Natural killer cell treated with Interleukin-12 subunit alpha and Interleukin-12 subunit beta and Interleukin-15 and Interleukin-18, amount 100 ng/mL, for 72 hours (primary cell): ENCODE measurements at places on chromosomes 6 and 20. TPM values are rescaled to one million over a fixed set of nuclear protein-coding genes. Genes with fewer than 3 reads are reported as not detected.

CYP24A1 gene
- total RNA-seq: not detected

APCDD1L gene
- total RNA-seq: not detected

ZNFX1 gene
- 52.9 TPM for total RNA-seq

RBPJL gene
- total RNA-seq: not detected

LY6G6C gene
- not detected for total RNA-seq

EFCAB8 gene
- 0.78 TPM for total RNA-seq

OR2H2 gene
- not detected for total RNA-seq

DNA sequence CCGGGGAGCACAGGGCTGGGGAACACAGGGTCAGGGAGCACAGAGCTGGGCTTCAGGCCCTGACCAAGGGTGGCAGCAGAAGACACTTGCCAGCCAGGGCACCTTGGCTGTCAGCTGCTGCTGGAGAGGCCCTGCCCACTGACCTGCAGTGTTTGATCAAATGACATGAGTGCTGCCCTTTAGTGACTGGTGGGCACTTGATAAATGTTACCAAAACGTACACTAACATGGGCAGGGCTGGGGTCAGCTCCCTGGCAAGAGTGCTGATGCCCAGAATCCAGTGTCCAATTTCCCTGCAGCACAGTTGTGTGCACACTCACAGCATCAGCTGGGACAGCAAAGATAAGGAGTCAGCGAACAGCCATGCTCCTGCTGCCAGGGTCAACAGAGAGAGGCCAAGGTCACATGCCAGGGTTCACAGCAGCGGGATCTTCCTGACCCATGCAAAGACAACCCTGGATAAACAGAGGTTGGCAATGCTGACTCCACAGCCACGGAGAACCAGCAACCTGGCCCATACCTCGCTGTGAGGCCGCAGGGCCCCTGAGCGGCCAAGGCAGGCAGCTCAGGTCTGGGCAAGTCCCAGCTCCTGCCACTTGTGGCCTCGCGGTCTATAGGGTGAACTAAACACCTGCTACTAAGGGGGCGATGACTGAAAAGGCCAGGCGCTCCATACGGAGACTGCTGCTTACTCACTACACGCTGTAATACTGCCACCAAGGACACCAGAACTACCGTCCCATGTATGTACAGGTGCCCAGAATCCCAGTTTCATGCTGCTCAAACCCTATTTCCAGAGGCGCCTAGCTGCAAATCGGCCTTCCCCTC, 46.3 kb downstream of the NINL start:
- DNase-seq: no peak

GRCh38 chr20:43549416-43550065, 9.3 kb upstream of the SGK2 start:
- DNase-seq: no peak

- DNase-seq: no peak
These were observed 104.3 kb upstream of the BEND6 start for GRCh38 chr6:56850626-56851025.

DNA sequence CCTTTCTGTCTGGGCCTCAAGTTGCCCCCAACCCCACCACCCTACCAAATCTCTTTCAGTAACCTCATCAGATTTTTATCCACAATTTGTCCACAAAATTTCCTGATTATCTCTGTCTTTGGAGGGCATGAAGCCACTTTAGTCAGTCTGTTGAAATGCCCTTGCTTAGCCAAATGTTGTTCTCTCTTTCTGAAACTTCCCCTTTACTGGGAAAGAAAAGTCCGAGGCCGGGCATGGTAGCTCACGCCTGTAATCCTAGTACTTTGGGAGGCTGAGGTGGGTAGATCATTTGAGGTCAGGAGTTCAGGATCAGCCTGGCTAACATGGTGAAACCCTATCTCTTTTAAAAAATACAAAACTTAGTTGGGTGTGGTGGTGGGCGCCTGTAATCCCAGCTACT, 33.8 kb downstream of the TOMM6 start:
- no peak for DNase-seq

GRCh38 chr6:99066044-99066443, 118.3 kb upstream of the FBXL4 start:
- DNase-seq: no peak

- no peak for DNase-seq
These were observed 85.3 kb upstream of the SCP2D1 start for GRCh38 chr20:18728165-18728869.

DNA sequence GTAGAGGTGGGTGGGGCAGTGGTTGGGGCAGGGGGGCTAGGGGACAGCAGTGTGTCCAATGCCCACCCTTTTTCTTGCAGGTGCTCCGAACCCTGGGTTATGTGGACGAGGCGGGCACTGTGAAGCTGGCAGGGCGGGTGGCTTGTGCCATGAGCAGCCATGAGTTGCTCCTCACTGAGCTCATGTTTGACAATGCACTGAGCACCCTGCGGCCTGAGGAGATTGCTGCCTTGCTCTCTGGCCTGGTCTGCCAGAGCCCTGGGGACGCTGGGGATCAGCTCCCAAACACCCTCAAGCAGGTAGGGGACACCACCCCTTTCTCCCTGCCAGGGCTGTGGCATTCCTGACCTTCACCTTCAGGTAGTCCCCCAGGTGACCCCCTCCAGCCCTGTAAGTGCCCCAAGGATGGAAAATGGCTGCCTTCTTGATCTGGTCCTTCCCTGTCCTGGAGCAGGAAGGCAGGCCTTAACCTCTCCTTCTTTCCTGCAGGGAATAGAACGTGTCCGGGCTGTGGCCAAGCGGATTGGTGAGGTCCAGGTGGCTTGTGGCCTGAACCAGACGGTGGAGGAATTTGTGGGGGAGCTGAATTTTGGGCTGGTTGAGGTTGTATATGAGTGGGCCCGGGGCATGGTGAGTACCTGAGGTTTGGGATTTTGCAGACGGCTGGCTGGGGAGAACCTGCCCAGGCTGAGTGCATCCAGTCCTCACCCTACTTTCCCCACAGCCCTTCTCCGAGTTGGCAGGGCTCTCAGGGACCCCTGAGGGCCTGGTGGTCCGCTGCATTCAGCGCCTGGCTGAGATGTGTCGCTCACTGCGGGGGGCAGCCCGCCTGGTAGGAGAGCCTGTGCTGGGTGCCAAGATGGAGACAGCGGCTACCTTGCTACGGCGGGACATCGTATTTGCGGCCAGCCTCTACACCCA, 2.9 kb downstream of the DXO start:
- DNase-seq: no peak

GRCh38 chr20:5553194-5553815, 196.9 kb upstream of the SHLD1 start:
- DNase-seq: no peak

DNA sequence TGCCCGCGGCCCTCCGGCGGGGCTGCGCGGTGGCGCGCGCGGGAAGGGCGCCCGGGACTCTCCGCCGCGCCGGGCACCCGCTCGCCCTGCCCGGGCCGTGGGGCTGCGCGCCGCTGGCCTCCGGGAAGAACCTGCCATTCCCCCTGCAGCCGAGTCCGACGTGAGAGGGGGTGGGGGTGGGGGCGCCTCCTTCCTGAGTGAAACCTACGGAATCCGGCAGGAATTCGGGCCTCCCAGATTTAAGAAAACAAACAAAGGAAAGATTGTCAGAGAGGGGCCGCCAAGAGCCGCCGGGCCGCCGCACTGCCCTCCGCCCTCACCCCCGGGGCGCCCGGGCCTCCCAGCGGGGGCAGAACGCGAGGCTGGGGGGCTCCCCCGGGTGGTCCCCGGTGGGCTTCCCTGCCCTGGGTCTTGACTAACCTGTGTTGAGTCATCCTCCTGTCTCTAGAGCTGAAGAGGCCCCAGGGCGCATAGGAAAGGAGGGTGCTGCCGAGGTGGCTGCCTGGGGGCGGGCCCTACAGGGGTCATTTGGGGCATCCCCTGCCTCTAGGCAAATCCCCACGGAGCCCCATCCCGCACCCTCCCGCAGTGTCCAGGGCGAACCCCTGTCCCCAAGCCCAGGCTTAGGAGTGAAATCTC, 42.2 kb upstream of the FOXP4 start:
- DNase-seq: peak; percentile 88

GRCh38 chr6:84416043-84416657, 188.7 kb upstream of the CEP162 start:
- no peak for DNase-seq

- DNase-seq: no peak
These were observed 540 bp upstream of the RBM24 start for GRCh38 chr6:17280552-17281090.

DNA sequence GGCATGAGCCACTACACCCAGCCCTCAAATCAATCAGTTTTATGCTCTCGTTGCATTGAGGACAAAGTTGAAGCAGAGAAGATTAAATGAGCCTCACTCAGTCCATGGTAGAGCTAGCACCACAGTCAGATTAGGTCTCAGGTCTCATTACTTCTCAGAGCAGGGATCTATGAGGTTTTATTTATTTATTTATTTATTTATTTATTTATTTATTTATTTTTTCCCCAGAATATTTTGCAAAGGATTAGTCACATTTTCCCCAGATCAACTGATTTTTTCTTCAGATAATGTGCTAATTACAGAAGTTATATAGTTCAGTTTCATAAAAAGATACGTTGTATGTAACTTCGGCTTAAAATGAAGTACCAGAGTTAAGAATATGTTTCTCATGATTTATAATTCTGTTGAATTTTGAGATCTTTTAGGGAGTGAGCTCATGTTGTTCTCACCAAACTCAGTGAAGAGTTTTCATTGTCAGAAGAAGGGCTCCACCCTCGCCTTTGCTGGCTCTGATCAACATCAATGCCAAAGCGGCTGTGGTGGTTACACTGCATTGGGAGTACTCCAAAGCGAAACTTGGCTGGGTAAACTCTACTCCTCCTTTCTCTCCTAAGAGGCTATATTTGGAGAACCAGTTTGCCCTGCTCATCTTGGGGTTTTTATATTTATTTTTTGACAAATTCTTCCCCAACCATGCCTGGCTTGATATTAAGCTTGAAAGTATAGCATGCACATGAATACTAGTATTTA, 12.9 kb upstream of the ID4 start:
- no peak for DNase-seq

GRCh38 chr6:75025371-75025770, 180.5 kb downstream of the COL12A1 start:
- DNase-seq: no peak

GRCh38 chr6:168377484-168377855, 57.9 kb upstream of the DACT2 start:
- DNase-seq: no peak

GRCh38 chr20:61925555-61926252, 140.0 kb downstream of the TAF4 start:
- DNase-seq: no peak

DNA sequence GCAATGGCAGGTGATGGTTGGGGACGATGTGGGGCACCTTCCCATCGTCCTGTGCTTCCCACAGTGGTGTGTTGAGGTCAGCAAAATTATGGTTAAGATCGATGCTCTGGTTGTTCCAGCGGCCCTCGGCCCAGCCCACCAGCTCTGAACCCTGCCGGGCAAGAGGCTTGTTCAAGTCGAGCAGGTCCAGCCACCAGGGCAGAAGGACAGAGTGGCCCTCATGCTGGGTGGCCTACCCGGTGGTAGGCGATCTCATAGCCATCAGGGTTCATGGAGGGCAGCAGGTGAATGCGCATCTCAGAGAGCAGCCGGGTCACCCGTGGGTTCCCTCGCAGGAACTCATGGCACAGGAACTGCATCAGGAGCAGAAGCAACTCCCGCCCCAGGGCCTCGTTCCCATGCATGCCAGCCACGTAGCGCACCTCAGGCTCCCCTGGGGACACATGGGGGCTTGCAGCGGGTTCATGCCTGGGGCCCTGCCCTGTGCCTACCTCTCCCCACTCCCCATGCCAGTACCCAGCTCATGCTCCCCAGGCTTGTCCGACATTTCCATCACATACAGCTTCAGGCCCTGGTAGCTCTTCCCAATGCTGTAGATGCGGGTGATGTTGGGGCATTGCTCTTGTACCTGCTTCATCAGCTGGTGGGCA, 4.3 kb downstream of the CPXM1 start:
- no peak for DNase-seq
